Naive thymus-derived CD8-positive, alpha-beta T cell (primary cell): ENCODE measurements at places on chromosomes 2 and 18. TPM values are rescaled to one million over a fixed set of nuclear protein-coding genes. Genes with fewer than 3 reads are reported as not detected.

DSC2 gene
- not detected for total RNA-seq

DNA sequence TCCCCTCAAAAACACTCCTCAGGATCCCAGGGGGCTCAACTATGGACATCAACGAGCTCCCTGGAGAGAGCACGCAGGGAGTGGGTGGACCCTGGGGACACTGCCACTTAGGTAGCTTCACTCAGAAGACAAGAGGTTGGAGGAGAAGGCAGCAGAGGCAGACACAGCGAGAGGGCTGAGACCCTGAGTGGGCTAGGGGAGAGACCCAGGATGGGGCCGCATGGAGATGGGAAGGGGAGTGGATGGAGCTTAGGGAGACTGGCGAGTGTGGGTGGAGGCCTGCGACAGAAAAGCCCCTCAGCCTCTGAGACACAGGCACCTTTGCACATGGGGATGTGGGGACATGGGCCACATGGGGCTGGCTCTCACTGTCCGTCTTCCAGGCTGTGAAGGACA lies 70.9 kb downstream of the ASB1 start:
- DNase-seq: no peak

GRCh38 chr18:12420821-12421421 lies 13.2 kb downstream of the PRELID3A start:
- no peak for DNase-seq

GRCh38 chr2:155250800-155251199 lies 552.3 kb downstream of the KCNJ3 start:
- no peak for DNase-seq

GRCh38 chr18:3773303-3773702 lies 323.3 kb downstream of the TGIF1 start:
- DNase-seq: no peak

GRCh38 chr2:239006622-239007285 lies 158.9 kb downstream of the TWIST2 start:
- DNase-seq: no peak

DNA sequence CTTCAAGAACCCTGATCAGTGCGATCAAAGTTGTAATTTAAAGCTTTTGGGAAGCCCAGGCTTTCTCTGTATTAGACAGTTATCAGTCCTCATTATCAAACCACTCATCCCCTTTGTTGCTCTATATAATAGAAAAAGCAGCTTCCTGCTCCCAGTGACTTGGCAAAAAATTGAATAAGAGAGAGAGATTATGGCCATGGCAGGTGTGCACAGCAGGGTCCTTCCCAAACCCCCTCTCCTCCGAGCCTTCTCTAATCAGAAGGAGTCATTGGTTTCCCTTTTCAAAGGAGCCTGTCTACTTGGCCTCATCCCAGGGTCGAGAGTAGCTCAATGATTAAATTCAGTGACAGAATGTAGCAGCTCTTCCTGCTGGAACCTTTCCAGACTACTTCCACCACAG lies 81.5 kb downstream of the SEMA4F start:
- DNase-seq: no peak

ITPRIPL1 gene
- total RNA-seq: 1.8 TPM

GRCh38 chr18:35438480-35439234 lies 59.1 kb downstream of the INO80C start:
- DNase-seq: no peak

DNA sequence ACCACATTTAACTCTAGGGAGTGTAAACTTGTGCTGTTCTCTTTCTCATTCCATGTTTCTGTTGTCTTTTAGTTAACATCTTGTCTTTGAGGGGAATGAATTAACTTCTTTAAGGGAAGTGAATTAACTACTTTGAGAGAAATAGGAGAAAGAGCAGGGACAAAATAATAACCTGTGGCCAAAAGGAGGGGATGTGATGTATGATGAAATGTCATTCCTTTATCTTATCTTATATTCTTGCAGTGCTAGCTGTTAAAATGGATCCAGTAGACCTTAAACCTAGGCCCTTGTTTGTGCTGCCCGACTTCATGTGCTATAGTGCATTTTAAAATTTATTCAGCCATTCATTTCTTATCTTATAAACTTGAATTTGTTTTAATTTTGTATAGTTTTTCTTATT lies 18.4 kb downstream of the ABI2 start:
- DNase-seq: no peak

DNA sequence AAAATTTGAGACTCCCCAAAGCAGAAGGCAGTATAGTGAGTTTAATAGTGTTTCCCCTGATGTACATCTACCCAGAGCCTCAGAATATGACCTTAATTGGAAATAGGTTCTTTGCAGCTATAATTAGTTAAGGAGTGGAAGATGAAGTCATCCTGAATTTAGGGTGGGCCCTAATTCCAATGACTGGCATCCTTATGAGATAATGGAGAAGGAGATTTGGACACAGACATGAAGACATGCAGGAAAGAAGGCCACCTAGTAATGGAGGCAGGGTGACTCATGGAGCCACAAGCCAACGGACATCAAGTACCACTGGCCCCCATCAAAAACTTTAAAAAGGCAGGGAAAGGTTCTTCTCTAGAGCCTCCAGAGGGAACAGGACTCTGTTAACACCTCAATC lies 308.9 kb downstream of the TXNL1 start:
- DNase-seq: no peak

GALNT14 gene
- total RNA-seq: 0.36 TPM

- no peak for DNase-seq
These were observed 14.4 kb upstream of the ZFP36L2 start for GRCh38 chr2:43240766-43241150.

DNA sequence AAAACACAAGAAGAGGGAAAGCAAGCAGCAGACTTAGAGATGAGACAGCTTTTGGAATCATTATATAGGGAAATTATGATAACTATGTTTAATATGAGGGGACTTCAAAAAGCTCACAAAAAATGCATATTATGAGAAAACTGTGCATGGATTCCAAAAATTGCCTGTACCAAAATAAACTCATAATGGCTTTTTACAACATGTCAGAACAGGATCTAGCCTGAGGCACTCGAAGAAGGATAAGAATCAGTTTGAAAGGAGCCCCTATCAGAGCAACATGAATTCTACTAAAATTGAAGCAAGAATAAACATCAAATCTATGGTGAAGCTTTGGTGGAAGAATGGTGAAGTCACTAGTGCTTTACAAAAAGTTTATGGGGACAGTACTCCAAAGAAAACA lies 187.4 kb downstream of the RDH14 start:
- DNase-seq: no peak

- no peak for DNase-seq
These were observed 168.5 kb upstream of the SLC39A10 start for GRCh38 chr2:195488567-195488966.

DNA sequence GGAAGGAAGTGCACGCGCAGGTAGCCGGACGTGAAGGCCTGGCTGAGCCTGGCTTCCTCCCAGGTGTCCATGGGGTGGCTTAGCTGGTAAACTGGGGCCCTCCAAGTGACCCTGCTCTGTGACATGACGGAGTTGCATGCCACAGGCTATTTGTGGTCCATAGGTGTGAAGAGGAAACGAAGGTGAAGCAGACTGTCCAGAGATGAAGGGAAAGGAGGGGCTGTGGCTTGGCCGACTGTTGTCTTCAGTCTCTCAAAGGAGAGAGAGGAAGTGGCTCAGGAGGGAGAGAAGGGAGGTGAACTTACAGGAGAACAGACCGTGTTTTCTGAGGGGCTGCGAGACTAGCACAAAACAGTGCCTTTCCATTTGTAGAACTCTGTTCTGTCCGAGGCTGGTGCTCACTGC lies 19.3 kb downstream of the INPP5D start:
- no peak for DNase-seq

REG1A gene
- total RNA-seq: not detected

DNA sequence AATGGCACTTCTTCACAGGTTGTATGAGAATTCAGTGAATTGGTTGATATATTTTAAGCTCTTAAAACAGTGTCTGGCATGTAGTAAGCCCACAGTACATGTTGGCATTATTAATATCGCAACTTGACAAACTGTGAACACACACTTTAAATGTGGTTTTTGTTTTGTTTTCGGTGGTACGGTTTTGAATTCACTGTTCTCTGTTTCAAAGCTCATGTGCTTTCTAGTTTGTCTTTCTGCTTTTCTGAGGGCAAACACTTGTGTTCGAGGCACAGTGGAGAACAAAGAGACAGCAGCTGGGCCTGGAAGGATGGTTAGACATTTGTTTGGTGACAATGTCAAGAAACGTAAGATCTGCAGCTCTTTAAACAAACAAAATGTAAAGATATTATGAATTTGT lies 276.5 kb upstream of the MC4R start:
- DNase-seq: no peak

GRCh38 chr2:149465873-149466272 lies 121.7 kb downstream of the MMADHC start:
- DNase-seq: no peak

GRCh38 chr2:236657215-236657614 lies 87.6 kb downstream of the ACKR3 start:
- DNase-seq: no peak

GRCh38 chr2:89833116-89833779 lies 1141.8 kb downstream of the RPIA start:
- no peak for DNase-seq

- no peak for DNase-seq
These were observed 254.9 kb downstream of the NDUFA10 start for GRCh38 chr2:239770246-239770639.

ALPP gene
- total RNA-seq: not detected
